ENCODE measurements at places on chromosomes 13 and 19. TPM values are rescaled to one million over a fixed set of nuclear protein-coding genes. Genes with fewer than 3 reads are reported as not detected.

DNA sequence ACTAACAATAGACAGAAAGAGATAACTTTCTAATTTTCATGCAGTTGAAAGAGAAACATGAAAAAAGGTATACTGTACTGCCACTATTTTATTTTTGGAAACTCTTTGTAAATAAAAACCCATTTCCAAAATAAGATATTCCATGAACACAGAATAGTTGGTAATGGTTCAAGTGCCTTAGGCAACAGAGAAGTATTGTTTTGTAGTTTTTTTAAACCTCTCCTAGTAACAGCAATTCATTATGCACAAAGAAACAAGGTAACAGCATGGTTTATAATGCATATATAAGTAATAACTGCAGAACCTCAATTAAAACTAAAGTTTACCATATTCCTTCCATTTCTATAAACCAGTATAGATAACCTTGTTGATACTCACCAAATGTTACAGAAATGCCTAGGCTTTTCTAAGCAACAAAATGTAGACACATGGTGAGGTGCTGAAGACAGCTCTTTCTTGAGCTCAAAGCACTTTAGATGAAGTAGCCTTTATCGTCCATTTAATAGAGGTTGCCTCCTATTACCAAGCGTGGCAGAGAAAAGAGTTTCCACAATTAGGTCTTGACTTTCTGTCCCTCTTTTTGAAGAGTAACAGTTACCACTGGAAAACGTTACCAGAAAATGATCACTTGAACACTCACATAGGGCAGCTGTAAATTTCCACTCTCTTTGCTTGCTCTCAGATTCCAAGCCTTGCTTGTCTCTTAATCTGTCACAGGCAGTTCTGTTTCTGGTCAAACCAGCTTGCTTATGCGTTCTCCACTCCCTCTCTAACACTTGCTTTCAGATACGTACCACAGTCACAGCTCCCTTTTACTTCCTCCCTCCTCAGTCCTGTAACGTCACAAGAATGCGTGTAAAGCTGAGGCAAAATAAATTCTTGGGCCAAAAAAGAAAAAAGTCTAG, 42.9 kb downstream of the CAB39L start:
- no peak for DNase-seq
- H3K4me1 ChIP-seq = no peaks in the 10 kb centered on the region
- no peak overlapping the region for H3K4me3 ChIP-seq
- H3K27ac ChIP-seq = no peak overlapping the region
- H3K36me3 ChIP-seq = no peaks in the 10 kb centered on the region

DNA sequence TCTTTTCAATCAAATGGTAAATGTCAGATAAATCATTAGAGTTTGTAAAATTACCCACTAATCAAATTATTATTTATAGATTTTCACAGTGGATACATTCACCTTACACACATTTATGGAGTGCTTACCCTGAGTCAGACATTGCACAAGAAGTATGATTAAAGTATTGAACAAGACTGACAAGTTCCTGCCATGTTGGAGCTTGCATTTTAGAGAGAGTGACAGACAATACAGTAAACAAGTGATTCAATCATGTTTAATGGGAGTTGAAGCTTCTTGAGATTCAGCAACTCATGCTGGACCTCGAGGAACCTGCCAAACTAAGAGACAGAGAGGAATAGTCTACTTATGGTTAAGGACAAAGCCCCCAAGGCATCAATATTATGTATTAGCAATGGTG, 487.8 kb downstream of the PCDH17 start:
- no peaks in the 10 kb centered on the region for H3K27me3 ChIP-seq
- no peaks in the 10 kb centered on the region for H3K4me1 ChIP-seq
- no peak overlapping the region for H3K27ac ChIP-seq
- H3K4me3 ChIP-seq = no peak overlapping the region

CYP2B6 gene
- not detected for total RNA-seq

GRCh38 chr13:111872475-111873150, 194.3 kb upstream of the SOX1 start:
- no peak overlapping the region for H3K27ac ChIP-seq
- H3K4me1 ChIP-seq = no peaks in the 10 kb centered on the region
- no peaks in the 10 kb centered on the region for H3K36me3 ChIP-seq
- no peak overlapping the region for H3K4me3 ChIP-seq
- peaks cover 76% of the 10 kb centered on the region for H3K27me3 ChIP-seq

STOML3 gene
- total RNA-seq = not detected

GRCh38 chr13:107992542-107992941, 222.8 kb downstream of the LIG4 start:
- no peaks in the 10 kb centered on the region for H3K4me1 ChIP-seq
- H3K36me3 ChIP-seq = no peaks in the 10 kb centered on the region
- H3K27ac ChIP-seq = no peak overlapping the region
- no peak for DNase-seq

GRCh38 chr13:32016631-32017030, 14.9 kb upstream of the FRY start:
- DNase-seq = no peak
- no peaks in the 10 kb centered on the region for H3K27me3 ChIP-seq
- no peaks in the 10 kb centered on the region for H3K4me1 ChIP-seq
- H3K27ac ChIP-seq = no peak overlapping the region
- H3K4me3 ChIP-seq = no peak overlapping the region
- H3K36me3 ChIP-seq = no peaks in the 10 kb centered on the region

DNA sequence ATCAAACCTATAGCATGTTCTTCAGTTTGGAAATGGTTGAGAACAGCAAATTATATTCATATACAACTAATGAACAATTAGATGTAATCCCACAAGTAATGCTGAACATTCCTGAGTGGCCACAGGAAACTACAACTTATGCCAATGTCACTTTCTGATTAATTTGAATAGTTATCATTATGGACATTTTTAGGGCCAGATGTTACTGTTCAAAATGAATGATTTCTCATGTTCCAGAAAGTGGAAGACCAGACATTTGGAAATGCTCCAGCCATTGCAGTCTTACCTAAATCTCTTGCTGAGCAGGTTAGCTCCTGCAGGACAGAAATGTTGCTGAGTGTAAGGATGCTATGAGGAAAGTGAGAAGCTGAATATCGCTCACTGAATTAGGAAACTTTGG, 819.8 kb downstream of the PCDH9 start:
- DNase-seq = no peak
- H3K4me1 ChIP-seq = no peaks in the 10 kb centered on the region
- H3K4me3 ChIP-seq = no peak overlapping the region
- H3K27me3 ChIP-seq = no peaks in the 10 kb centered on the region

DNA sequence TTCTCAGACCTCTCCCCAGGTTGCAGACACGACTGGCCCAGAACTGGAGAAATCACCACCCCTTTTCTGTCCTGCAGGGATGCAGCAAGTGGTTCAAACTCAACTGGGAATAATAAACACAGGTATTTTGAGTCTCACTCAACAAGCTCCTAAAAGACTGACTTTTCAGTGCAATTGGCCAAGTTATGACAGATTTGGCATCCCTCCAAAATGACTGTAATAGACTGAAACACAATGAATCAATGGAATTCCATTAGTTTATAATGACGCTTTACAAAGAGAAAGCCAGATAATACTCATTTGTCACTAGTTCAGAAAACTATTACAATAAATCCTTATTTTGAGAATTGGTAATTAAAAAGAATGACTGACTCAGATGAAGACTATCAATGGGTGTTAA, 38.1 kb downstream of the MIPEP start:
- H3K27me3 ChIP-seq = no peaks in the 10 kb centered on the region
- no peaks in the 10 kb centered on the region for H3K4me1 ChIP-seq
- no peaks in the 10 kb centered on the region for H3K36me3 ChIP-seq
- H3K27ac ChIP-seq = no peak overlapping the region

DNA sequence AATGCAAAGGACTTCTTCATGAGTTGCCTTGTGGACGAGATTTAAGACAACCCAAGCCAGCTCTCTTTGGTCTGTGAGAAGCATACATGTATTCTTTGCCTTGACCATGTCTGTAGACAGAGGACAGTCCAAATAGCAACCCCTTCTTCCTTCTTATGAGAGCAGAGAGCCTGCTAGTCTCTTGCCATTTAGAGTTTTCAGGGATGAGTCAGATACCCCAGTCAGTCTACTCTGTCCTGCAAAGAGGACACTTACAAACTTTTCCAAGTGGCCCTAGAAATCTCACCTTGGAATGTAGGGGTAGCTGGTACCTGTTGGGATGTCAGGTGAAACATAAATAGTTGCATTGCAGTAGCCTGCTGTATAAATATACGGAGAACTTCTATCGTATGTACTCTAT, 36.7 kb downstream of the DNAJC3 start:
- no peaks in the 10 kb centered on the region for H3K27me3 ChIP-seq
- H3K4me1 ChIP-seq = no peaks in the 10 kb centered on the region
- no peak overlapping the region for H3K4me3 ChIP-seq
- no peak overlapping the region for H3K27ac ChIP-seq
- H3K36me3 ChIP-seq = peaks cover 11% of the 10 kb centered on the region
- no peak for DNase-seq

DNA sequence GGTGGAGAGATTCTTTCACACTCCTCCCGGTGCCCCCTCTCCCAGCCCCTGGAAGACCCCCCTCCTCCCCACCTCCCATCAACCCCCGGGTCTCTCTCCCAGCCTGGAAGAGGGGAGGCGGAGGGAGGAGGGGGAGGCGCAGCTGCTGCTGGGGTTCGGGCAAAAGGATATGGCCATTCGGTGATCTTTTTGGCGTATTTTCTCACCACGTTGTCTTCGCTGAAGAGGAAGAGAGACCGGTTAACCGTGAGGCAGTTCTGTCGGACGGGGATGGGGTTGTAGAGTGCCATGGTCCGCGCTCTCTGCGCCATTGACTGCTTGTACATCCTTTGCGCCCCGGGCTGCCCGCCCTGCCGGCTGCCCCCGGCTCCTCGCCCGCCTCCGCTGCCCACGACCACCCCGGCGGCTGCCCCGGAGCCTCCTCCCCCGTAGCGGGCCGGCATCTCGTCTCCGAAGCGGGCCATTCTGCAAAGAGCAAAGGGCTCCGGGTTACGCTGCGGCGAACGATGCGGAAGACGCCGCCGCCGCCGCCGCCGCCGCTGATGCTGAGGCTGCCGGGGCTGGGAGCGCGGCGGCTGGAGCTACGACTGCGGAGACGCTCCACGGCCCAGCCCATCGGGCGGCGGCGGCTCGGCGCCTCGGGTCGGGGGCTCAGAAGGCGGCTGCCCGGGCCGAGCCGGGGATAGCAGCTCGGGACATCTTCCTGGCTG, 363 bp downstream of the CACNA1A start:
- H3K27ac ChIP-seq = no peak overlapping the region
- H3K36me3 ChIP-seq = no peaks in the 10 kb centered on the region
- H3K4me3 ChIP-seq = peak overlapping the region; percentile 23
- peaks cover 66% of the 10 kb centered on the region for H3K27me3 ChIP-seq
- DNase-seq = peak; percentile 17

DNA sequence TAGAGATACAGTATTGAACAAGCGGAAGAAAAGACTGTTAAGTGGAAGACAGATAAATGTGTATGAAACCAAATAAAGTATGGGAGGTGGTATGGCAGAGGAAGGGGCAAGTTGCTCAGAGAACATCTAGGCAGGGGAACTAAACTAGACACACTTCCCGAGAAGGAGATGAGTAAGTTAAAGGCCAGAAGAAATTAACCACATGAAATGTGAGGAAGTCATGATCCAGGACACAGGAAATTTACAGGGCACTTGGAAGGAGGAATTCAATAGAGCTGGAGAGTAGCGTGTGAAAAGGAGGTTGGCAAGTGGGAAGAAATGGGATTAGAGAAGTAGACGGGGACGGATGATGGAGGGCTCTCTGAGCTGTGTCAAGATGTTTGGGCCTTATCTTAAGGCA, 208.8 kb downstream of the COG6 start:
- H3K4me1 ChIP-seq = no peaks in the 10 kb centered on the region
- no peak for DNase-seq
- no peak overlapping the region for H3K4me3 ChIP-seq
- H3K36me3 ChIP-seq = no peaks in the 10 kb centered on the region
- no peak overlapping the region for H3K27ac ChIP-seq

DNA sequence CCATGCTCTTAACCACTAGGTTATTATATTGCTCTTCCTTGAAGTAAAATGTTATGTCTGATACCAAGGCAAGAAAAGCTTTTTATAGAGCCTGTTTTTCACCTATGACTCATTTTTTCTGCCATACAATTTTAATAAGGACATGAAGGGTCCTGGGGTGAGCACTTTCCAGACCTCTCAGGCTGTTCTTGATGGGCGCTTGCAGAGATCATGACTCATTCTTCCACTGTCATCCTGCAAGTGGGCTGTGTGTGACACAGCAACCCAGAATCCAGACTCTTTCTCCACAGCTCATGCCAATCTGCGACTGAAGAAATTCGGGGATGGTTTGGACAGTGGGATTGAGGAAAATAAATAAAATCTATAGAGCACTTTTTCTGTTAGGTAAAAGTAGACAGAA, 506.7 kb upstream of the NBEA start:
- no peaks in the 10 kb centered on the region for H3K4me1 ChIP-seq
- no peaks in the 10 kb centered on the region for H3K36me3 ChIP-seq
- no peaks in the 10 kb centered on the region for H3K27me3 ChIP-seq
- DNase-seq = no peak
- H3K27ac ChIP-seq = no peak overlapping the region
- H3K4me3 ChIP-seq = no peak overlapping the region

DNA sequence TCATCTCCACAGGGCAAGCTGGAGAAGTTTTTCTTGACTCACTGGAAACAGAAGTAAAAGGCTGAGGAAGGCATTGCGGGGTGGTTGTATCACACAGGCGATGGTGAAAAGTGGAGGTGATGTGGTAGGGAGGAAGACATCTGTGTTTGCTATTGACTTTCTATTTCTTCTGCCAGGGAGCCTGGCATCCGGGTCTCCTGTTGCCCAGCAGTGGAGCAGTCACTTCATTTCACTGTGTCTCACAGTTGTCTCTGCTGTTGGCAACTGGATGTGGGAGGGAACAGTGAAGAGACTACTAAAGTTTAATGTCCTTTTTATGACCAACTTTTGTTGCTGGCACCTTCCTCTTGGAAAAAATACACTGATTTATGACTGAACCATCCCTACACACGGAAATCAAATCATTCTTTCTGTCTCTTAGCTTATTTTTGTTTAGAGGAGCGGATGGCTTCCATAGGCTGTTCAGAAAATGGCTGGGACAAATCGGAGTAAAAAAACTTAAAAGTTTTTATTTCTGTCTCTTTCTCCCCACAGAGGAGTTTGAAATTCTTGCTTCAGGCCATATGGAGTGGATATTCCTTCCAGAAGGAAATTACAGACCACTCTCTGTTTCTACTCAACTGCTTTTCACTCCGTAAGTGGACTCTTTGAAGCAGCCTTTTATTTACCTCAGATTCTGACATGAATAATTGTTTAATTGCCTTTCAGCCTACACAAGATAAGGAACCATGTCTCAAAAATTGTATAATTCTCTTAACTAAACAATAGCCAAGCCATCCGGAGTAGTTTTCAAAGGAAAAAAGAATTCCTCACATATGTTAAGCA, 23.8 kb upstream of the MEDAG start:
- H3K36me3 ChIP-seq = no peaks in the 10 kb centered on the region
- peak; percentile 42 for DNase-seq
- no peaks in the 10 kb centered on the region for H3K27me3 ChIP-seq
- H3K4me3 ChIP-seq = no peak overlapping the region
- peaks cover 21% of the 10 kb centered on the region for H3K4me1 ChIP-seq

- H3K27me3 ChIP-seq = peaks cover 49% of the 10 kb centered on the region
- H3K36me3 ChIP-seq = no peaks in the 10 kb centered on the region
- no peak overlapping the region for H3K27ac ChIP-seq
- no peak overlapping the region for H3K4me3 ChIP-seq
These were observed 15.1 kb downstream of the TM6SF2 start for GRCh38 chr19:19257836-19258588.
